ENCODE measurements at places on chromosomes 2 and 18.

DNA sequence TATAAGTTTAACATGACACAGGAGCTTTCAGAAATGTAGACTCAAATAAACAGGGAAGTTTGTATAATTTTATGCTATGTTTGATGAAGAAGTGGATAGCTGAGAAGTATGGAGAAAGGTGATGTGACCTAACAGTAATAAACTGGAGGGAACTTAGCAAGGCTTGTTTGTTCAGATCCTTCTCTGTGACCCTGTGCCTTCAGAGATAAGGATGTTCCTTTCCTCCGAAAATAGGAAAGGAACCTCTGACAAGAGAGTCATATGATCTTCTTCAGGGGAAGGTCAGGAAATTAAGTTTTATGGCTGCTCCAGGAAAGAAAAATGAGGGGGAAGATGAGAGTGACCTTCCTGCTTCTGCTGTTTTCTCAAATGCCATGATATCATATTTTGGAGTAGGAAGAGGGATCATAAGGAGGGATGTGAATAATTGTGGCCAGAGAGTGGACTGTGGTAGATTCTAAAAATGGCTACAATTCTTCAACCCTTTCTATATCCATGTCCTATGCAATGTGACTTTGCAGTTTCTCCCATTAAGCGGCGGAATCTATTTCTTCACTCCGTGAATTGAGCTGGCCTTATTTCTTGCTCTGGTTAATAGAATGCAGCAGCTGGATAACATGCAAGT lies 8.5 kb upstream of the C2orf69 start:
- DNase-seq, result no peak

DNA sequence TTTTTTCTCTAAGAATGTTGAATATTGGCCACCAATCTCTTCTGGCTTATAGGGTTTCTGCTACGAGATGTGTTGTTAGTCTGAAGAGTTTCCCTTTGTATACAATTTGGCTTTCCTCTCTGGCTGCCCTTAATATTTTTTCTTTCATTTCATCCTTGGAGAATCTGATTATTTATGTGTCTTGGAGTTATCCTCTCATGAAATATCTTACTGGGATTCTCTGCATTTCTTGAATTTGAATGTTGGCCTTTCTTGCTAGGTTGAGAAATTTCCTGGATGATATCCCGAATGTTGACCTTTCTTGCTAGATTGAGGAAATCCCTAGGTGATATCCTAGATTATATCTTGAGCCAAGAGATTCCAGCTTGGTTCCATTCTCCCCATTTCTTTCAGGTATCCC lies 125.6 kb downstream of the SLC5A7 start:
- no peak for DNase-seq

DNA sequence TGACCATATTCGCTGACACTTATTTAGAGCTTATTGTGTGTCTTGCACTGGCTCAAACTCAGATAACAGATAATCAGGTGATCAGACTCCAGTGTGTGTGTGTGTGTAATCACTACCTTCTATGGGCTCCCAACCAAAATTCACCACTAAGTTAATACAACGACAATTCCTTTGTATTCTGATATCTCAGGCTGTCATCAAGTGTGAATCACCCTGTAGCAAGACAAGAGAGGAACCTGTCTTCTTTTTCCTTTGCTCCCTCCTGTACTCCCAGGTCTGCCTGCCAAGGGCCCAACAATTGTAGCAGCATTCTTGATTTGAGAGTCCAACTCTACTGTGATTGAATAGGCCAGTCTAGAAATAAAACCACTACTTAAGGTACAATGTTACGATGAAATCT lies 25.8 kb downstream of the ITGB6 start:
- DNase-seq, result no peak

DNA sequence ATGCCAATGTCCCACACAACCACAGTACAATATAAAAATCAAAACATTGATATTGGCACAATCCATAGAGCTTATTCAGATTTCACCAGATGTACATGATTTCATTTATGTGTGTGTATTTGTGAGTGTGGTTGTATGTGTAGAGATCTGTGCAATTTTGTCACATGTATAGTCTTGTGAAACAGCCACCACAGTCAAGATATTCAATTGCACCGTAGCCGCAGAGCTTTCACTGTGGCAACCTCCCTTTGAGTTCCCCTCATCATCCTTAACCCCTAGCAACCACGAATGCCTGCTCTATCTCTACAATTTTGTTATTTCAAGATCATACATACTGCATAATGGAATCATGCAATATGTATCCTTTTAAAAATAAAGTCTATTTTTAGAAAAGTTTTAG lies 391.3 kb downstream of the SETBP1 start:
- no peak for DNase-seq

- DNase-seq, result no peak
Measured at GRCh38 chr2:230441227-230441897, 25.4 kb downstream of the SP100 start.

DNA sequence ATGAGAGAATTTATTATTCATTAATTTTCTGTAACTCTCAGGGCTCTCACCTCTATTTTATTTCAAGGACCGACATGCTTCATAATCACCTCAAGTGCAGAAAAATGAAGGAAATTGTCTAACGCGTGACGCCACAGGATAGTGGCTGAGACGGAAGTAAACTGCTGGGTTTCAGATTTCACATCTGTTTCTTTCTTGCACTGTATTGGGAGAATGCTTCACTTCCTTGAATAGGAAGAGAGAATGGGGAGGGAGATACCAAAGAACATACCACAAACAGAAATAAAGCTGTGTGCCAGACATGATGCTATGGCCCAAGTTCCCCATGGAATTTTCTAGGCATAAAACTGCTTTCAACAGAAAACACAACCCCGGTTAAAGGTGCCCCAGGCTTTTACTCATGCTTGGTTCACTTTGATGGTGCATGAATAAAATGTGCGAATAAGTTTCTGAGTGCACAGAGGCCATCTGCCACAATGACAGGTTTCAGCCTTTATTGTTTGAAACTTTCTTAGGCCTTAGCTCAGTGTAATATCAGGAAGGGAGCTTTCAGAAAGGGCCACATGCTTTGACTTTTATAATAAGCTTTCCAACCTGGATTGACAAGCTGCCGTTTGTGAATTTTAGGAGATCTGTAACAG lies 1116.4 kb downstream of the SOCS6 start:
- no peak for DNase-seq

- DNase-seq, result no peak
Measured at GRCh38 chr2:159744363-159744762, 32.1 kb downstream of the MARCHF7 start.
